ENCODE measurements at places on chromosomes 11 and 22.

- DNase-seq, result no peak
Measured at GRCh38 chr22:31350410-31350863, 4.3 kb upstream of the PATZ1 start.

DNA sequence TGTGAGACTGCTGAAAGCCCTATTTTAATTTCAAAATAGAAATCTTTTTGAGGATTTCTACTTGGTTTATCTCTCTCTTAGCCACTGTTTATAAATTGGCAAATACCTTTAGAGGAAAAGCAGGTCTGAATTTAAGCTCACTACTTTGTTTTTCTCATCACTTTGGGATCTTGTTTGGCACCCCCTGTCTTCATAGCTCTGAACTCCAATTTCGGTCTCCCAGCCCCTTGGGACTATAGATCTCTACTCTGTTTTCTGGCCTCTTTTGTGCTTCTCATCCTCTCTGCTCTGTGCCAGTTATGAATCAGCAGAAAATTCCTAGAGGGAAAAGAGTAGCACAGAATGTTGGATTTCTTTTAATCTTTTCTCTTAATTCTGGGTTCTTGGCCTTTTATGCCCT is 118.3 kb downstream of the CYP2R1 start:
- no peak for DNase-seq

- DNase-seq, result no peak
Measured at GRCh38 chr11:128587415-128587814, at the start of gene ETS1. Gene ETS1 (minus strand): TSS chr11:128587558. CDS start chr11:128573130, 14,428 bp downstream.

GRCh38 chr11:119337581-119338317 is 2.9 kb downstream of the C1QTNF5 start:
- DNase-seq, result no peak

DNA sequence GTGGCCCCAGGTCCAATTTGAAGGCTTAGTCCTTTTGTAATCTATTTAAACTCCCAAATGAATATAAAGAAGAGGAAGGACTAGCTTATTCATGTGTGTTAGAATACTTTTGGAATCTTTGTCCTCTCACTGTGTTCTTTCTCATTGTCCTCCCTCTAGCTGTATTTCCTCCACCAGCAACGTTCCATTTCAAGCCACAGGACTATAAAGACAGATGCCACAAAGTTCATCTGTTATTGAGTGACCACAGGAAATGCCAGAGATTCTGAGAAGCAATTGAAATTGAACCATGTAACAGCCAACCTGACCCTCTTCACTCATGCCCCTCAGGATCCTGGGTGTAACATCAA is 336.6 kb upstream of the API5 start:
- DNase-seq, result no peak

- DNase-seq, result no peak
Measured at GRCh38 chr11:72588421-72589410, 85.5 kb downstream of the PDE2A start.

- no peak for DNase-seq
Measured at GRCh38 chr11:116712428-116712827, 60.4 kb downstream of the BUD13 start.

- DNase-seq, result no peak
Measured at GRCh38 chr22:25447067-25447685, 117.3 kb upstream of the GRK3 start.

DNA sequence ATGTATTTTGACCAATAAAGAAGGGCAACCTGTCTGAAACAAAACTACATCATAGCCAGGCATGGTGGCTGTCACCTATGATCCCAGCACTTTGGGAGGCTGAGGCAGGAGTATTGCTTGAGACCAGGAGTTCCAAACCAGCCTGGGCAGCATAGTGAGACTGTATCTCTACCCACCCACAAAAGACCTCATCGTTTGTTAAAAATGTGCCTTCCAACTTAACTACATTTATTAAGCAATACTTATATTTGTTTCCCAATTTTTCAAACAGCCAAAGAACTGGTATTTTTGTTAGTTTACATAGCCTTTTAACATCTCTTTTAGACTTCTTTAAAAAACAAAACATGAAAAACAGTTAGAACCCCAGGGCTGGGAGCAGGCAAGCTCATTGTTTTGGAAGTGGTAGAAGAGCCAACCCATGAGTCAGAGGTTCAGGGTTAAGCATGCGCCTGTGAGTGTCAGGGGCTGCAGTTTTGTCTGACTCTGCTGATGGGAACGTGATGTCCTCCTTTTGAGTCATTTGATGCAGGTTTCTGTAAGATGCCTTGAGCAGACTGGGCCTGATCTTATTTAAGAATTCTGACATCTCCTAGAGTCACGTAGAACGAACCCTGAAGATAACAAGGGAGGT is 53.9 kb upstream of the CRTAM start:
- no peak for DNase-seq

- DNase-seq, result no peak
Measured at GRCh38 chr22:46379066-46379930, 43.8 kb downstream of the TRMU start.

DNA sequence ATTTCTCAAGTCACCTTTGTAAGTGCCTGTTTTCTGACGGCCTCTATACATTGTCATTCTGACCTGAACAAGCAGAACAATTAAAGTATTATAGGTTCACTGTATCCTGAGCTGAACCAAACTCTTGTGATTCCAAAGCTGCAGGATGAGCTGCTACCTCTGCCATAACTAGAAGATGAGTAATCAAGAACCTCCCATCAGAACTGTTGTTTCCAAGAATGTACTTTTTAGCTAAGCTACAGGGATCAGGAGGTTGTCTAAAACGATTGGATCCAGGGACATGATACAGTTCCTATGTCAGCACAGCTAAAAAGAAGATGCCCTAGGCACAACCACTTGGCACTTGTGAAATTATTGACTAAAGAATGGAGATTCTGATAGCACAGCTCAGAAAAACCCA is 288.4 kb upstream of the CCDC90B start:
- no peak for DNase-seq

DNA sequence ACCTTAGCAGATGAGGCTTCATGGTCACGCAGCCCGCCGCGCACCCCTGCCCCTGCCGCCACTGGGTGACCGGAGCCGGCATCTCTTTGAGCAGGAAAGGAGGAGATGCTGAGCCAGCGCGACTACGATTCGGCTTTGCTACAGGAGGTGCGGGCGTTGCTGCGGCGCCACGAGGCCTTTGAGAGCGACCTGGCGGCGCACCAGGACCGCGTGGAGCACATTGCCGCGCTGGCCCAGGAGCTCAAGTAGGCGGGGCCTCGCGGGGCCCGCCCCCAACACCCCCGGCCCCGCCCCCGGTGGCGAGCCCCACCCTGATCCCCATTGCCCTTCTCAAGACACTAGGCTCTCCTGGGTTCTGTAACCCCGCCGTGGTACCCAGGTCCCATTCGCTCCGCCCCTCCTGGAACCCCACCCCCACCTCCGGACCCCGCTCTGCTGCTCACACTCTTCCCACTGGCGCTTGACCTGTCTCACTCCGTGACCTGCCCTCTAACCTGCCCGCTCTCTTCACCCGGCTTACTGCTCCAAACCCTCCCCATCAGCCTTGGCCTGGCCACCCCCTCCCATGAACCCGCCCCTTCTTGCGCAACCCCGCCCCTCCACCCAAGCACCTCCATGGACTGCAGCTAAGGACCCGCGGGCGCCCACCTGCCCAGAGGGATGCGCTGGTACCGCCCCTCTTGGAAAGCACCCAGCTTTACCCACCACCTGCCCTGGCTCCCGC is 9.1 kb downstream of the CTSF start:
- DNase-seq, result no peak
